ENCODE measurements at places on chromosomes 2 and 18.

DNA sequence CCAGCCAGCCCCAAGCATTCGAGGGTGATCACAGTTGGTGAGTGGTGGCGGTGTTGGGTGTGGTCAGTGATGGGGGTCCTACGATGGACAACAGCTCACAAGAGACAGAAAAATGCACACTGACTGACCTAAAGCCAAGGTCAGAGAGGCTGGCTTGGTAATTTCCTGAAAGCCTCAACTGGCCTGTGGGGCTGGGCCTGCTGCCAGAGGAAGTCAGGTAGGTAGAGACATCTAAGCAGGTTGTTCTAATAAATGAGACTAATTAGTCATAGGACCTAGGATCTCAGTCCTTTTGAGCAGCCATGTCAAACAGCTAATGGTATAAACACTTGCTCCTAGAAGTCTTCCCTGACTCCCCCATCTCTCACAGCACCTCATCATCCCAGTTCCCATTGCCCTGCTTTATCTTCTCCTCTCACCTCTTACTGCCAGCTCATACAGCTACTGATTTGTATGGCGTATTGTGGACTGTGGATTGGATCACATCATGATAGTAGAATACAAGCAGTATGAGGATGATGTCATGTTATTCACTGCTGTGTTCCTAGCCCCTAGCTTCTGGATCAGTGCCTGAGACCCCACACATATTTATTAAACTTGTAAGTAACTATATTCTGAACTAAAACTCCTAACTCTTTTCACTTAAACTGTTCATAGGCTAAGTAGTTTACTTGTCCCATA, 262.9 kb upstream of the KLHL29 start:
- DNase-seq, result no peak

GRCh38 chr2:53670331-53670730, 97.3 kb upstream of the CHAC2 start:
- DNase-seq, result no peak

GRCh38 chr2:55137024-55137958, 87.0 kb upstream of the RTN4 start:
- no peak for DNase-seq

DNA sequence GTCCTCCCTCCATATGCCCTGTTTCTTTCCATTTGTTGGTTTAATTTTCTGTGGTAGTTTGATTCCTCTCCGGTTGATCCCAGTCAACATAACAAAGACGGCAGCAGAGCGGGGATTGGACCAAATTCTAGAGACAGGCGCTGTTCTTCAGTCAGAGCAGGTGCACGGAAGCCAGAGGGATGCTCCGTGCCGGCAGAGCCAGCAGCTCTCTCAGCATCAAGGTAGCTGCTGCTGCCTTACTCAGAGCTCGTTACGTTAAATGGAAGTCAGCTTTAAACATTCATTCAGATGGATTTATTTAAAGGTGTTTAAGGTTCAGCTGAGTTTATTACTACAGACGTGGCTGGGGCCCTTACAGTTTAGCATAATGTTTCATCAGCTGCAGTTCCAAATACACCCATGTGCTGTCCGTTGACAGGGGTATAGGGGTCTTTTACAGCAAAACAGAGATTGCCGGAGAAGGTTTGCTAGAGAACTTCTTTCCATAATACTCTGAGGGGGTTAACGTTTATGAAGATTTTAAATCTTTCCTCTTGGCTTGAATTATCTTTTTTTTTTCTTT, 497.2 kb upstream of the PIK3C3 start:
- DNase-seq, result no peak

DNA sequence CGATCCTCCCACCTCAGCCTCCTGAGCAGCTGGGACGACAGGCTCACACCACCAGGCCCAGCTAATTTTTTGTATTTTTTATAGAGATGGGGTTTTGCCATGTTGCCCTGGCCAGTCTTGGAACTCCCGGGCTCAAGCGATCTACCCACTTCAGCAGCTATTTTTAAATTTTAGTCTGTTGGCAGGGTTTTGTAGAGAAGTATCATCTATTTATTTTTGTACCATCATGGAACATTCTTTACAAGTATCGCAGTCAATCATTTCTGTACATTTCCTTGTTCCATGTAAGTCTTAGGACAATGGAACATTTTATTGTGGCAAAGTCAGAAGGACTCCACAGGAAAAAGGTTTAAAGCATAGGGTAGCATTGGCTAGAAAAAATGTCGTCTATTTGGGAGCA, 94.6 kb downstream of the UGGT1 start:
- no peak for DNase-seq

DNA sequence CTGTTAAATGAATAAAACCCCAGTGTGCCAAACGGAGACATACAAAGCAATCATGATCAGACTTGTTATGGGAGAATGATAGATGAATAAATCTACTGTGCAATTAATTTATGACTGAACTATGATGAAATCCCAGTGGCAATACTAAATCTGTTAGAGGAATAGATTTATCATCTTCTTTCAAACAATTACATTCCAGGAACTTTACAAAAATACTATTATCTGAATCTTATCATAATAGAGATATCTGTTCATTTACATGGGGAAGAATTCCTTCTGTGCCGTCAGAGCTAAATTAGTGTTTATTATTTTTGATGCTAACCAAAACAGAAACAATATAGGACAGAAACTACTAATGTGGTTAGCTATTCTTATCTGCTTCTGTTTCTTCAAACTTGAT, 208.5 kb downstream of the CAMKMT start:
- DNase-seq, result no peak

DNA sequence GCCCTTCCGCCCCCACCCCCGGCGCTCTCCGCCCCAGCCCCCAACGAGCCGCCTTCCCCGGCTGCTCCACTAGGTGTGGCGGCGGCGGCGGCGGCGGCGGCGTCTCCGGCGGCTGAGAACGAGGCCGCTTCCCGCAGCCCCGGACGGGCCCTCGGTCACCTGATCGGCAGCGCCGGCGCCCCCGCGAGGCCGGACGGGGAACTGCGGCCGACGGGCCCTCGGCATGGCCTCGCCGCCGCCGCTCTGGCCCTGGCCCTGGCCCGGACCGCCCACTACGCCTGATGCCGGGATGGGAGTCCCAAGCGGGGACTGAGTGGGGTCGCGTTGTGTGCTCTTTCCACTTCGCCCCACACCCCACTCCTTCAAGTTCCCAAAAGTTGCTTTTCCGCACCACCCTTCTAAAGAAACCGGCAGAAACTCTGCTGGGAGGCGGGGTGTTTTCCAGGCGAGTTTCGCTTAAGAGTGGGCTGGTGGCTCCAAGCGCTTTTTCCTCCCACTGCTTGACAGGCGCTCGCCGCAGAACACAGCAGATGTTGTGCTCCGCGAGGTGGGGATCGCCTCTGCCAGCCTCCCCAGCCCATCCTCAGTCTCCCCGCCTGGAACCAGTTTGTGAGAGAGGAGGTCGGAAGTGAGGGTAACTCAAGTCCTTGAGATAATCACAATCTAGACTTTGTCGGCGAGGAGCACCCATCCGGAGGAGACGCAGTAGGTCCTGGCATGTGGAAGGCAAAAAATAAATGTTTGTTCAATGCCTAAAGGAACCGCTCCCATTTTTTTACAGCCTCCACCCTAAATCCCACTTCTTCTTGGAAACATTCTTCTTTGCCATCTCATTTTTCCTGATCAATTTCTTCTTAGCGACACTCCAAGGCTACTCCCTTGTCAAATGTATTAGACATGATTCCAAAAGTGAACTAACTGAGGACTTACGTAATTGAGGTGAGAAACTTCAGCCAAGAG, at the start of gene NCKAP1:
TSS of gene NCKAP1 (minus strand) at position 117 of the 960 bp plus-strand sequence. CDS start 358 bp downstream, outside the sequence.
- peak; percentile 76 for DNase-seq

GRCh38 chr2:81545626-81546025, 1241.1 kb upstream of the LRRTM1 start:
- no peak for DNase-seq

GRCh38 chr2:8146132-8147005, 535.5 kb upstream of the ID2 start:
- DNase-seq, result no peak

- DNase-seq, result no peak
Observed at GRCh38 chr2:71534201-71534600, 80.8 kb downstream of the DYSF start.

- DNase-seq, result no peak
Observed at GRCh38 chr2:188957646-188958045, 16.5 kb upstream of the COL3A1 start.

DNA sequence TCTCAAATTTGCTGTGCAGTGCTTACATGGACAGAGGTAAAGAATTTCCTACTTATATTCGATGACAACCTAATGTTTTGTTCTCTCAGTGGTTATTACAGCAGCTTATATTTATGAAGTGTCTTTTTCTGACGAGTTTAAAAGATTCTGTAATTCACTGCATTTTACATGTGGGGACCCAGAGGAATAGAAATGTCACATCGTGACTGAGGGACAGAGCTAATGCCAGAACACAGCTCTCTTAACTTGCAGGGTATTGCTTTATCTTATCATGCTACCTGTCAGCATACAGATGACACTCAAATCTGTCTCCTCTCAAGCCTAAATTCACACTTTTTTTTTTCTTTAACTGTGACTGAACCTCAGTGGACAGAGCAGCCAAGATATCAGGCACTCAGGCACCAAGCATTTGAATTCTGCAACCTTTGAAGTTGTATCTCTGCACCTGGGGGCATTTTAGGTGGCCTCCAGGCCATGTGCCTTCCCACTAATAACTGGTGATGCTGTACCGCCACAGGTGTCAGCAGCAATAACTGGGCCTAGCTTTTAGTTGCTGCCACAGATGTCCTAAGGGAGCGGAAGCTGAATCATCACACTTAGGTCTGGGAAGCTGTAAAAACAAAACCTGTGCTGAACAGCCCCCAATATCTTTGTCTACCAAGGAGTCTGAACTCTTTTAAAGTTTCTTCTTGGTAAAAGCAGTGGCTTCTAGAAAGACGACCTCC, 315.8 kb upstream of the NRP2 start:
- no peak for DNase-seq

DNA sequence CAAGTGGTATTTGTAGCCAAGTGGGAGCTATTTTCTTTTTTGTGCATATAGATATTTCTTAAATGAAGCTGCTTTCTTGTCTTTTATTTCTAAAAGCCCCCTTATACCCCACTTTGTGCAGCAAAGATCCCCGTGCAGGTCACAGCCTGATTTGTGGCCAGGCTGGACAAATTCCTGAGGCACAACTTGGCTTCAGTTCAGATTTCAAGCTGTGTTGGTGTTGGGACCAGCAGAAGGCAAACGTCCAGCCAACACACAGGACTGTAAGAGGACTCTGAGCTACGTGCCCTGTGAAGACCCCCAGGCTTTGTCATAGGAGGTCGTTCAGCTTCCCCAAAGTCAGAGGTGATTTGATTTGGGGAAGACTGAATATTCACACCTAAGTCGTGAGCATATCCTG, 21.9 kb downstream of the FOSL2 start:
- DNase-seq, result no peak

GRCh38 chr2:122692400-122693083, 937.1 kb downstream of the TSN start:
- DNase-seq, result no peak

GRCh38 chr2:66582104-66582986, 147.4 kb downstream of the MEIS1 start:
- DNase-seq, result no peak

DNA sequence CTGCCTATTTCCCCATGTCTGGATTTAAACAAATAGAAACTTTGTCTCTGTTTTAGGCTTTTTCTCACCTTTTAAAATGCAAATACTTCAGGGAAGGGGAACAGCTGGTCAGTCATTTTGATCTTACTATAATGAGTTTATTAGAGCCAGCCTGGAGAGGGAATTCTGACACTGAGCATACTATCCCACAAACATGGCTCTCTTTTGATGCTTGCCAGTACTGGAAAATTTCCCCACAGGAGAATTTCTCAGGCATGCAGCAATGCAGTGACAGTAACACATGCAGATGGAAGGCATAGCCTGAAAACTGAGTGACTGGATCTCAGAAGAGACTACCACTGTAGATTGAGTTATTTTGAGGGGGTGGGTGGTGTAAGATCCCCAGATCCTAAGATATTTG, 974.3 kb upstream of the CELF4 start:
- no peak for DNase-seq
